GM12891 (cell line): ENCODE measurements at places on chromosomes 12 and 14.

DNA sequence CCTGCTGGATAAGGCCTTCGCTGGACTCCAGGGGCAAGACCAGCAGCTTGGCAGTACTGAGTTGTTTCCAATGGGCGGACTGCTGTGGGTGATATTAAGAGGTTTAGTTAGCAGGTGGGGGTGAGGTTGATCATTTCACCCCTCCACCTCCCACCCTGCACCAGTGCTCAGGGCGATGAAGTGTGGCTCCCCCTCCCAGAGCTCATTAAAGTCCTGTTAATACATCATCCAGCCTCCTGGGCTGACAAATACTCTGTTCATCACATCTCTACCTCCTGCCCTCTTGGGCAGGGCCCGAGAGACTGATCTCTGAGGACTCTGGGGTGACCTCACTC, 2.4 kb upstream of the FIGNL2 start:
- DNase-seq: no peak

DNA sequence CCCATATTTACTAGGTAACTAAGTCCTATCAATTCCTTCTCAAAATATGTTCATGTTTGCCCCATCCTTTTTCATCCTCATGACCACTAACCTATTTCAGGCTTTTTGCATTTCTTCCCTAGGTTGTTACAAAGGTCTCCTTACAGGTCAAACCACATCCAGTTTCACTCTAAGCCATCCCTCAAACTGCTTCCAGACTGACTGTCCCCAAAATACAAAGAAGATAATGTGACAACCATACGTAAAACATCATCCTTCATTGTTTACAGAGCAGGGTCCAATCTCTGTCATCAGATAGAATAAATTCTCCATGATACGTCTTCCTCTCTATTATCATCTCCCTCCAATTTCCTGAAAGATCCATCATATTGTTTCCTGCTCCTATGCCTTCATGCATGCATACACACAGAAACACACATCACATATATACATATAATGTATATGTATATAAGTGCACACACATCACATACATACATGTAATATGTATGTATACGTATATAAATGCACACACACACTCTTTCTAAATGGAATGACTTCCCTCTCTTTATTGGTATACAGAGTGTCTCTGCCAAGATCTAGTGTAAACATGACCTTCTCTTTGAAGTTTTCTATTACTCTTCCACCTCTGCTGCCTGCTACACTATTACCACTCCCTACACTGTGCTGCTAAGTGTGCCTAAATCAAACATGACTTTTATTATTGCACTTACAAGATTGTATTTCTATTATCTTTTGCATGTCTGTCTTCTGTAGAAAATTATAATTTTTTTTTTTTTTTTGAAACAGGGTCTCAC, 30.7 kb upstream of the EPS8 start:
- no peak for DNase-seq

DNA sequence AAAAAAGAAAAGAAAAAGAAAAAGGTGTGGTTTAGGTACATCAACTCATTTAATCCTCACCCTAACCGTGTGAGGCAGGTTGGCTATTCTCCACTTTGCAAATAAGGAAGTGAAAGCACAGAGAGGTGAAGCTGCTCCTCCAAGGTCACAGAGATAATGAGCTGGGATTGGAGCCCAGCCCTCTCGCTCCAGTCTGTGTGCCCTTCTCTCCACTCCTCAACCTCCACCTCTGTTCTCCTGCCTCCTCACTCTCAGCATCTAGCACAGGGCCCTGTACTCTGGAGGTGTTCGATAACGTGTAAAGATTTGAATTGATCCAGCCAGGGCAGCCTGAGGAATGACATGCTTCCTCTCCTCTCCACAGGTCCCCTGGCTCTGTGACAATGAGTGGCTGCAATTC, 502.3 kb downstream of the TMEM132D start:
- no peak for DNase-seq

- no peak for DNase-seq
Observed at GRCh38 chr12:124317400-124317799, 22.5 kb downstream of the RFLNA start.

DNA sequence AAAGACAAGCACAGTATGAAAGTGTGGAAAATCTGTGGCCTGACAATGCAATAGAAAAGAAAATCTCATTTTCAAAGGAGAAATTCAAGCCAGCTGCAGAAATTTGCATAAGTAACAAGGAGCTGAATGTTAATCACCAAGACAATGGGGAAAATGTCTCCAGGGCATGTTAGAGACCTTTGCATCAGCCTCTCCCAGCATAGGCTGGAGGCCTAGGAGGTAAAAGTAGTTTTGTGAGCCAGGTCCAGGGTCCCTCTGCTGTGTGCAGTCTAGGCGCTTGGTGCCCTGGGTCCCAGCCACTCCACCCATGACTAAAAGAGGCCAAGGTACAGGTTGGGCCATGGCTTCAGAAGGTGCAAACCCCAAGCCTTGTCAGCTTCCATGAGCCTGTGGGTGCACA, 58.3 kb downstream of the TESPA1 start:
- no peak for DNase-seq

DNA sequence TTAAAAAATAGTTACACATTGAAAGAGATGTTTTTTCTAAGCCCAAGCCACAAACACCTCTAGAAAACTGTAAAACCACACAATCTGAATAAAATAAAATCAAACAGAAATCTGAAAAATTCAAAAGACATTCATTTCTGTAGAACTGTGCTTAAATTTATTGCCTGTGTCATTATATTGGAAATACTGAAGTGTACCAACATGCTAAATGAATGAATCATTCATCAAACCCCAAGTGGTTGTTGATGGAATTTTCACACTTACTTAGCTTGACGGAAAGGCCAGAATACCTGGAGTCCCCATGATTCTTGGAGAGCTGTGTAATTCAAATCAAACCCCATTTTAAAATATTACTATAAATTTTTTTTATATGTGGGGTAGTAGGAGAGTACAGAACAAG, 2.7 kb downstream of the KITLG start:
- no peak for DNase-seq

GRCh38 chr12:98260276-98260675, 255.1 kb upstream of the TMPO start:
- no peak for DNase-seq

DNA sequence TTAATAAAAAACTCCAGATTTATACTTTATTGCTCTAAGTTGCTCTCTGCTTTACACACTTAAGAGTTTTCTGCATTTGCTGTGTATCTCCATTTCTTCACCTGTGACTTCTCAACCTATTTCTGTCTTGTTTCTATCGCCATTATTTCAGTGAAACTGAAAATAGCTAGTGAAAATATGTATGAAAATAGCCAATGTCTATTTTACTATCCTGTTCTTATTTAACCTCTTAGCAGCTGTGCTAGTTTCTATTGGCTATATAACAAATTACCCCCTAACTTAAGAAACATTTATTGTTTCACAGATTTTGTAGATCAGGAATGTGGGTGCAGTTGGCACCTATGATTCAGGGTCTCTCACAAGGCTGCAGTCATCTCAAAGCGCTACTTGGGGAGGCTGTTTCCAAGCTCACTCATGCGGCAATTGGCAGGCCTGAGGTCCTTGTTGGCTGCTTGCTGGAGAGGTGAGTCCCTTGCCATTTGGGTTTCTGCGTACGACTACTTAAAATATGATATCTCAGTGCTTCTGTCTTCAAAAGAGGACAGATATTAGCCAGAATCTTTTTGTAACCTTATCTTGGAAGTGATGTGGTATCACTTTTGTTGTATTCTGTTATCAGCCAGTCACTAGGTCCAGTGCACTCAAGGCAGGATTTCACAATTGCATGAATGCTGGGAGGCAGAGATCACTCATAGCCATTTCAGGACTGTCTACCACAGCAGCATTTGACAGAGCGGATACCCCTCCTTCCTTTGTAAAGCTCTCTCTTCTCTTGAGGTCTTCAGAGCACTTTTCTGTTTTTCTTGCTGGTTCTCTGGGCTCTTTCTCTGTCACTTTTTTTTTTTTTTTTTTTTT, 7.2 kb downstream of the ERC1 start:
- no peak for DNase-seq

GRCh38 chr12:74971201-74971600, 238.4 kb downstream of the KCNC2 start:
- no peak for DNase-seq

DNA sequence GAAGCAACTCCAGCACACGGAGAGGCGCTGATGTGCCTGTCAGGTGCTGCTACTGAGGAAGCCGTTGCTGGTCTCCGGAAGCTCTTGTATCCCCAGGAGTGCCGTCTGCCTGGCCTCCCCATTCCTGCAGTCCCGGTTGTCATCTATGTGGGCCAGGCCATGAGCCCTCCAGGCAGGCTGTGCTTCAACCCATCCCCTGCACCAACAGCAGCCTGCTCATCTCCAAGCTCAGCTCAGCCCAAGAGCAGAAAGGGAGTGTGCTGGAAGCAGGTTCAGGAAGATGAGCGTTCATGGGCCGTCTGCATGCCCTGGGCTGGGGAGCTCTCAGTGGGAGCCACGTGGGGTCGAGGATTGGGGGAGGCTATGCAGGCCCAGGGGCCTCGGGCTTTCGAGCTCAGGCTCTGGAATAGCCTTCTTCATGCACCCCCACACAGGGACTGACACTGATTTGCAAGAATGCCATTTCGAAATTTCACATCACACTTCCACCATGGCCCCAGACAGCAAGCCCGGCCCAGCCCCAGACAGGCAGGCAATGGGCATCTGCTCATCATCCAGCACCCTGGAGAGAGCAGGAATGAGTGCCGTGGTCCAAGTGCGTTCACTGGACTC, 164.5 kb downstream of the KIF26A start:
- DNase-seq: no peak

GRCh38 chr14:99232714-99233214, 39.2 kb downstream of the BCL11B start:
- no peak for DNase-seq

DNA sequence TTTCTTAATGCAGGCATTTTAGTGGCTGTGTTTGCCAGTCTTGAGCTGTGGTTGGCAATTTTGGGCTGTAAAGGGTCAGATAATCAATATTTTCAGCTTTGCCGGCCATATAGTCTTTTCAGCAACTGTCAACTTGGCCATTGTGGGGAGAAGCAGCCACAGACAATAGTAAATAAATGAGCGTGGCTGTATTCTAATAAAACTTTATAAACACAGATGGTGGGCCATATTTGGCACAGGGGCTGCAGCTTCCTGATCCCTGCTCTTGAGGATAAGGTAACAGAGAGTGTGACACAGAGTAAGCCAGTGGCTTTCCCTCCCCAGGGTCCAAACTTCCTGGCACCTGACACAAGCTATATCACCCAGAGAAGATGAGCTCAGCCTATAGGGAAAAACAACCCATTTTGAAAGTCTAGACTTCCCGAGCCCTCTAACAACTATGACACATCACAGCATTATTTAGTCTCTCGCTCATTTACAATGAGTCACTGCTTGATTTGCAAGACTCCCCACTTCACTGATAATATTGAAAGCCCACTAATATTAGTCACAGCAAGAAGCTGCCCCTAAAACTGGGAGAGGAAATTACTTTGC, 163.1 kb upstream of the TMPO start:
- no peak for DNase-seq

DNA sequence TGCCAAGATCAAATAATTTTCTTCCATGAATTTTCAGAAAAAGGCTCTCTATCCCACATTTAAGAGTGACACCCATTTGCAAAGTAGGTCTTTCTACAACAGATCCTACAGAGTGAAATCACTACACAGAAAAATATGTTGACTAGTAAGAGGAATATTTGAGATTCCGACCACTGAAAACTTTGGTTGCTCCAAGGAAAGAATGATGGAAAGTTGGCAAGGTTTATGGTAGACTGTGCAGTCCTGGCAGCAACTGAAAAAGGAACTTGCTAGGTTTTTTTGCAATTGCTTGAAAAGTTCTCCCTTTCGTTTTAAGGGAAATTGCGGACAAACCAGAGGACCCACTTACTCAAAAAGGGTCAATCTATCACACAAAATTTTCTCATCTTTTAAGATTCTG, 83.1 kb upstream of the TSPAN8 start:
- no peak for DNase-seq

DNA sequence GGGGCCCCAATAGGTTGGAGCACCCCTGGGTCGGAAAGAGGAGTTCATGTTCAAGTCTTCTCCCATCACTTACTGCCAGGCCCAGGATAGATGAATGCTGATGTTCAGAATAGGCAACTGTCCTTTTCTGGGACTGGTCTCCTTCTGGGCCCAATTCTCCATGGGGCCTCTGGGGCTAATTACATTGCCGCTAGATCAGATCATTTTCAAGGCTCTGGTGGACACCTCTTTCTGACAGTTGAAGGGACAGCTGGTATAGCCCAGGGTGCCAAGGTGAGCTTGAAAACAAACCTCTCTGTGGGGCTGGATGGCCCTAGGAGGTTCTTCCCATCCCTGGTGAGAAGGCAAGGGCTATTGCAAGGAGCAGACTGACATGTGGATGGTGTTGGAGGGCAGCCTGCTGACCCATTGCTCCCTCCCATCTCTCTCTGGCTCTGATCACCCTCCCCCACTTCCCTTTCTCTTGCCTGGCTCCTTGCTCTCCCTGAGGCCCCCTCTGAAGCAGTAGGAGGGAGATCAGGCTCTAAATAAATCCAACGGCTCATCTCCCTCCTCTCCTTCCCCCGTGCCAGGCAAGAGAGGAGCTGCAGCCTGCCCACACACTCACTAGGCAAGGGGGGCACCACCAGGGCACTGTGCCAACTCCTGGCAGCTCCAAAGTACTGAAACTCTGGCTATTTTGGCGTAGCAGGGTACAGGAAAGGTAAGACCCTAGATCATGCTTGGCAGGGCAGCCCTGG, 1.9 kb downstream of the CACNB3 start:
- DNase-seq: no peak

- DNase-seq: no peak
Observed at GRCh38 chr12:48961801-48962200, 4.5 kb upstream of the ARF3 start.

DNA sequence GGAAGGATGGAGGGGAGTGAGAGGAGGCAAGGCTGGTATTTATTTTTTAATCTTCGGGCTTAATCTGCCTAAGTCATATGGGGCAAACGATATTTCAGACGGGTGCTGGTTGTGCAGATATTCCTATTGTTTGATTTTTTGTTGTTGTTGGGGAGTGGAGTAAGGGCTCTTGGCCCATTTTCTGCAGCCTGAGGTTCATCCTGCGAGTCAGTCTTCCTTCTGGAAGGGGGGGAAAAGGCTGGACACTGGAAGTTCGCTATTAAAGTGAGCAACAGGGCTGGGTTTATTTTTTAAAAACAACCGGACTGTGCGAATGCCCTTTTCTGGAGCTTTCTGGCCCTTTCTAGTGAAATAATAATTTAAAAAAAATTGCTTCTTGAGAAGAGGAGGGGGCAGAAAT, 2.3 kb downstream of the NRXN3 start:
- no peak for DNase-seq
